ENCODE measurements at places on chromosomes 2 and 18.
A peak's percentile ranks its signal among the peaks of the same experiment; 100 is the strongest.

GRCh38 chr2:40511661-40512213 is 59.8 kb upstream of the SLC8A1 start:
- H3K4me3 ChIP-seq, result peak overlapping the region; percentile 55
- no peaks in the 10 kb centered on the region for H3K36me3 ChIP-seq
- peak overlapping the region; percentile 84 for H3K27ac ChIP-seq
- DNase-seq, result no peak
- peaks cover 18% of the 10 kb centered on the region for H3K4me1 ChIP-seq
- H3K27me3 ChIP-seq, result peaks cover 43% of the 10 kb centered on the region

DNA sequence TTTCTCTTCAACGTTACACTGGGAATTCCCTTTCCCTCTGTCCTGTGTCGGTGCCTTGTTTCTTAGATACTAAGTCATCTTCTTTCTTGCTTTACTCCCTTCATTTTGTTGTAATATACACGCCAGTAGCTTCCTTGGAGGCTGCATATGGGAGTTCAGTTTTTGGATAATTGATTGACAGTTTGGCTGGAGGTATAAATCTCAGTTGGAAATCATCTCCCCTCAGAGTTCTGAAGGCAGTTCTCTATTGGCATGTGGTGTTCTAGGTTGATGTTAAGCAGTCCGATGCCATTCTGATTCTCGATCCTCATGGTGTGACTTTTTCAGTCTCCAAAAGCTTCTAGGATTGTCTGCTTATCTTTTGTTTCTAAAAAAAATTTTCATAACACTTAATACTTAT is 152.5 kb upstream of the GLI2 start:
- H3K4me1 ChIP-seq, result peaks cover 4% of the 10 kb centered on the region
- DNase-seq, result no peak
- peaks cover 4% of the 10 kb centered on the region for H3K36me3 ChIP-seq
- peaks cover 27% of the 10 kb centered on the region for H3K27me3 ChIP-seq
- no peak overlapping the region for H3K4me3 ChIP-seq
- no peak overlapping the region for H3K27ac ChIP-seq

- H3K4me3 ChIP-seq, result peak overlapping the region; percentile 43
- H3K27ac ChIP-seq, result peak overlapping the region; percentile 84
- peaks cover 43% of the 10 kb centered on the region for H3K4me1 ChIP-seq
- DNase-seq, result no peak
Observed at GRCh38 chr18:24987303-24988252, 364.4 kb downstream of the ZNF521 start.

DNA sequence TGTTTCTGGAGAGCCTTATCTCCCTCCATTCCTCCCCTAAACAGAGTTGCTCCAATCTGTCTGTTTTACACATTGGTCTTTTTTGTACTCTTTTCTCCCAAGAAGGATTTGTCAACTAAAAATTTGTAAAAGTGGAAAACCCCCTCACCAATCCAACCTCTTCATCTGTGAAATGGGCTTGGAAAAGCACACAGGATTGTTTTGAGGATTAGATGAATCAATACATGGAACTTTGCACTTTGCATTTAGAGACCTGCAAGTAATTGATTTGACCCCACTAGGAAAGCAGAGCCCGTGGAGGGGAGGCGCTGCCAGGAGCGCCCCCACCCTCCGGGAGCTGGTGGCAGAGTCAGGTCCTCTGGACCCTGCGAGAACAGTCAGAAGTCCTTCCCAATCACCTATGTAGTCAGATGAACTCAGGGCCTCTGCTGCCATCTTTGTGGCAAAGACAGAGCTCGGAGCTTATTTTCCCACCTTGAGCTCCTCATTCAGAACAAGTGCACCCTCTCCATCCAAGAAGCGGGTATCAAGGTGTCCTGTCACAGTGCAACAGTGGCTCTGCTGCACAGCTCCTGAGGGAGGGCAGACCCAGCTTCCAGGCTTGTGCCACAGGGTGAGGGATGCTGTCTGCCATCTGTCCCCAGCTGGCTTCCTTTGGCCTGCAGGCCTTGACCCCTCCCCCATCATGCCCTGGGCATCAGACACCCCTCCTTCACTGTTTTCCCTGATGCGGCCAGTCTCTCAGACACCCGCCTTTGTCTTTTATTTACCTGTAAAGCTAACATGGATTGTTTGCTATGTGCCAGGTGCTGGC is 1.7 kb upstream of the TMEM185B start:
- H3K27me3 ChIP-seq, result peaks cover 27% of the 10 kb centered on the region
- H3K27ac ChIP-seq, result no peak overlapping the region
- H3K36me3 ChIP-seq, result peaks cover 8% of the 10 kb centered on the region
- H3K4me3 ChIP-seq, result peak overlapping the region; percentile 6

DNA sequence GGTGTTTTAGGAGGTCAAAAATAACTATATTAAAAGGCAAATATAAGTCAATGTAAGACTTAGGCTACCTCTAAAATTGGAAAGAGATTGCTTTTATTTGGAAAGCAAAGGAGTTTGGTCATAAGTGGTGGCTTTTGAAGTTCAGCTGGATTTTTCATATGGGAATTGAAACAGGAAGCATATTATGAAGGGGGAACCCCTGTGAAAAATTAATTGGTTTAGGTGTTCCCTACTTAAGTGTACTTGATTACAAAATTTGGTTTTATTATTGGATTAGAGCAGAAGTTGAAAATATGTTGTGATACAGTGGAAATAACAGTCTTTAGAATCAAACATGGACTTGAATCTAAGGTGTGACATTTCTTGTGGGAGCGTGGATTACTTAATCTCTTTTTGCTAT is 121.4 kb upstream of the TTC27 start:
- no peak overlapping the region for H3K4me3 ChIP-seq
- no peaks in the 10 kb centered on the region for H3K27me3 ChIP-seq
- H3K36me3 ChIP-seq, result peaks cover 21% of the 10 kb centered on the region
- no peak for DNase-seq

- no peaks in the 10 kb centered on the region for H3K36me3 ChIP-seq
- peaks cover 4% of the 10 kb centered on the region for H3K27me3 ChIP-seq
- H3K4me1 ChIP-seq, result peaks cover 8% of the 10 kb centered on the region
- no peak overlapping the region for H3K27ac ChIP-seq
Observed at GRCh38 chr2:106269591-106270291, 75.6 kb upstream of the UXS1 start.

GRCh38 chr2:204571041-204571440 is 25.8 kb downstream of the PARD3B start:
- H3K27ac ChIP-seq, result no peak overlapping the region
- no peak overlapping the region for H3K4me3 ChIP-seq
- DNase-seq, result no peak

DNA sequence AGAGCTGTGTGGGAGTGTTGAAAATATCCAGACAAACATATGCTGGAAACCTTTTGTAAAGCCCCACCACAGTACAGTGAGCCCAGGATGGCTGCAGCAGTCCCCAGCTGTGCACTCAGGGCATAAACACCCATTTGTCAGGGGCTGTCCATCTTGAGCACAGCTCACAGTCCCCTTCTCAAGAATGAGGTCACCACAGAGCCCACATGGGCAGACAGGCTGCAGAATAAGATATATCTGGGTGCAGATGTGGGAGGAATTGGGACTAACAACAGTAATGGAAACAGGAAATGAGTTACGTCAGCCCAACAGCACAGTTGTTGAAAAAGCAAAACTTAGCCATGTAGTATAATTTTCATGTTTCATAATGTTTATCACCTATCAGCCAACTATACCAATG is 219.6 kb downstream of the ETAA1 start:
- peaks cover 9% of the 10 kb centered on the region for H3K4me1 ChIP-seq
- no peaks in the 10 kb centered on the region for H3K36me3 ChIP-seq
- H3K27me3 ChIP-seq, result peaks cover 2% of the 10 kb centered on the region
- no peak overlapping the region for H3K27ac ChIP-seq
- H3K4me3 ChIP-seq, result no peak overlapping the region

DNA sequence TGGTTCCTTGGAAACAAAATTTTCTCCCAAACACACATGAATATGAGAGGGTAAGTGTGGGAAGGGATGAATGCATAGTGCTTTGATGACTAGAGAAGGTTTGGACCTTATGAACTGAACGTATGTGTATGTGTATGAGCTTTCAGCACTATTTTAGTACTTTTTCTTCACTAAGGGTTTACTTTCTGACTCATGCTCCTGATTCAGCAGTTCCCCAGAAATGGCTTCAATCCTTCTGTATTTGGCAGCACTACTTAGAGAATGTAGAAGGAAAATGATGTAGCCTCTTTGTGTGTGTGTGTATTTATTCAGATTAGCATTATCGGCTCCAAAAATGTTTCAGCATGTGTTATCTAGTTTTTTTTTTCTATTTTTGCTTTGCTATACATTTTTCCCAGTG is 22.2 kb downstream of the KCNJ3 start:
- no peaks in the 10 kb centered on the region for H3K36me3 ChIP-seq
- H3K4me3 ChIP-seq, result no peak overlapping the region
- H3K27ac ChIP-seq, result no peak overlapping the region
- peaks cover 18% of the 10 kb centered on the region for H3K4me1 ChIP-seq
- DNase-seq, result no peak

- peaks cover 4% of the 10 kb centered on the region for H3K36me3 ChIP-seq
- no peak for DNase-seq
- peaks cover 33% of the 10 kb centered on the region for H3K4me1 ChIP-seq
- no peak overlapping the region for H3K27ac ChIP-seq
- no peaks in the 10 kb centered on the region for H3K27me3 ChIP-seq
- no peak overlapping the region for H3K4me3 ChIP-seq
Observed at GRCh38 chr2:121570667-121571055, 40.0 kb downstream of the RNU4ATAC start.

- no peak overlapping the region for H3K4me3 ChIP-seq
- no peak for DNase-seq
- no peak overlapping the region for H3K27ac ChIP-seq
- no peaks in the 10 kb centered on the region for H3K36me3 ChIP-seq
Observed at GRCh38 chr2:111900859-111901258, 2.5 kb downstream of the MERTK start.

GRCh38 chr2:68746408-68746807 is 11.8 kb downstream of the ARHGAP25 start:
- DNase-seq, result no peak

GRCh38 chr2:16728351-16729136 is 62.9 kb upstream of the CYRIA start:
- no peak overlapping the region for H3K4me3 ChIP-seq
- H3K27ac ChIP-seq, result no peak overlapping the region
- peaks cover 41% of the 10 kb centered on the region for H3K27me3 ChIP-seq

DNA sequence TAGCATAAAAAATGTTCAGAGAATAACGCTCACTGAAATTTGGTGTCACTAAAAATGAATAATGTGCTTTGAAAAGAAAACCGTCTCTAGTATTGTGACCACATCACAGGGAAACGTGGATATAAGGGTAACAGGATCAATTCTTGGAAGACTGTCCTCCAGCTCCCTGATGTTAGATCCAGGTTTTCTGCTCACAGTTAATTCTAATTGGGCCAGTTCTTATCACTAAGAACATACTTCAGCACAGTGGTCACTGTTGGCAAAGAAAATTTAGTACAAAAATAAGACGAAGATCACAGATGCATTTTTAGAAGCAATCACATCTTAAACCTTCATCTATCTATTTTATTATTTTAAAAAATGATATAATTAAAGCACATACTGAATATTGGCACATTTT is 57.0 kb upstream of the CD226 start:
- H3K4me1 ChIP-seq, result peaks cover 22% of the 10 kb centered on the region
- H3K36me3 ChIP-seq, result peaks cover 8% of the 10 kb centered on the region
- no peak for DNase-seq
- H3K27me3 ChIP-seq, result no peaks in the 10 kb centered on the region
- H3K27ac ChIP-seq, result no peak overlapping the region

GRCh38 chr18:31942291-31942998 is 483 bp downstream of the TRAPPC8 start:
- H3K36me3 ChIP-seq, result no peaks in the 10 kb centered on the region
- peak overlapping the region; percentile 100 for H3K4me3 ChIP-seq
- no peaks in the 10 kb centered on the region for H3K27me3 ChIP-seq
- H3K27ac ChIP-seq, result peak overlapping the region; percentile 100
- DNase-seq, result no peak

- H3K36me3 ChIP-seq, result peaks cover 19% of the 10 kb centered on the region
- no peak for DNase-seq
- H3K4me1 ChIP-seq, result no peaks in the 10 kb centered on the region
- H3K27ac ChIP-seq, result no peak overlapping the region
Observed at GRCh38 chr2:15494877-15495276, 66.3 kb downstream of the NBAS start.

GRCh38 chr2:130371723-130372054 is 15.8 kb downstream of the PTPN18 start:
- DNase-seq, result no peak
- H3K4me1 ChIP-seq, result peaks cover 46% of the 10 kb centered on the region
- H3K27me3 ChIP-seq, result no peaks in the 10 kb centered on the region

- H3K27me3 ChIP-seq, result no peaks in the 10 kb centered on the region
- peaks cover 10% of the 10 kb centered on the region for H3K36me3 ChIP-seq
- H3K4me1 ChIP-seq, result no peaks in the 10 kb centered on the region
- H3K27ac ChIP-seq, result no peak overlapping the region
Observed at GRCh38 chr2:113707106-113707505, 49.3 kb downstream of the SLC35F5 start.

DNA sequence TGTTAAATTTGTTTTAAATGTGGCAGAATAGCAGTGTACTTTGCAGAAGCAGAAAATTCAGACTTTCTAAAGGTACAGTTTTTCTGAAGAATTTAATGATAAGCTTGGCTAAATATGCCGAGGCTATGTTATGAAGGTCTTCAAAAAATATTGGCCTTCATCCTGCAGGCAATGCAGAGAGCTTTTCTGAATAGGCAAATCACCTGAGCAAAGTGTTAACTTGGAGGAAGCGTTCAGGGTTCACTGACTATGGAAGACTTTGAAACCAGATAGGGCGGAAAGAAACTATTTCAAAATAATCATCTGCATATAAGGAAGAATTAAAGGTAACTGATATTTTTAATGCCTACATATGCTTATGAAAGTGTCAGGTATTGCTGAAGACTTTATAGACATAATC is 133.7 kb upstream of the SETBP1 start:
- no peaks in the 10 kb centered on the region for H3K36me3 ChIP-seq
- H3K4me3 ChIP-seq, result no peak overlapping the region
- H3K27ac ChIP-seq, result no peak overlapping the region
- H3K27me3 ChIP-seq, result no peaks in the 10 kb centered on the region

DNA sequence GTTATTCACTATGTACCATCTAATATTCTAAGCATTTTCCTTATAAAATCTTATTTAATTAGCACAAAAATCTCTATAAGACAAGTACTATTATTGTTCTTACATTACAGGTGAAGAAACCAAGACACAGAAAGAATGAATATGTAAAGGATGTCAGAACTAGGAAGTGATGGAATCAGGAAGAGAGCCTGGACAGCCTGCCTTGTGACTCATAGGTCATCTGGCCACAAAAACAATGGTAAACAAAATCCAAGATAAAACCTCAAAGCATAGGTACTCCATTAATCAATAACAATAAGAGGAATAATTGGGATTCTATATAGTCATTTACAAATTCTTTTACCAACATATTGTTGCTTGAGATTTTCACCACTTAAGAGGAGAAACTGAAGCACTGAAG is 505.4 kb upstream of the PIK3C3 start:
- no peak overlapping the region for H3K4me3 ChIP-seq
- no peaks in the 10 kb centered on the region for H3K27me3 ChIP-seq
- no peak for DNase-seq
- H3K36me3 ChIP-seq, result no peaks in the 10 kb centered on the region

- no peak for DNase-seq
- H3K4me1 ChIP-seq, result peaks cover 58% of the 10 kb centered on the region
- no peak overlapping the region for H3K4me3 ChIP-seq
- H3K27ac ChIP-seq, result peak overlapping the region; percentile 91
- H3K27me3 ChIP-seq, result no peaks in the 10 kb centered on the region
Observed at GRCh38 chr18:9115984-9116383, 13.5 kb downstream of the NDUFV2 start.

Data from chondrocyte (in vitro differentiated cells).